Left forelimb (tissue), 1 donor: ENCODE measurements at places on chromosomes 2 and 18.

GRCh38 chr2:239363946-239364637 lies 36.7 kb downstream of the HDAC4 start:
- no peak for DNase-seq

- DNase-seq, result no peak
Measured at GRCh38 chr2:60735496-60736250, 20.4 kb upstream of the PAPOLG start.

DNA sequence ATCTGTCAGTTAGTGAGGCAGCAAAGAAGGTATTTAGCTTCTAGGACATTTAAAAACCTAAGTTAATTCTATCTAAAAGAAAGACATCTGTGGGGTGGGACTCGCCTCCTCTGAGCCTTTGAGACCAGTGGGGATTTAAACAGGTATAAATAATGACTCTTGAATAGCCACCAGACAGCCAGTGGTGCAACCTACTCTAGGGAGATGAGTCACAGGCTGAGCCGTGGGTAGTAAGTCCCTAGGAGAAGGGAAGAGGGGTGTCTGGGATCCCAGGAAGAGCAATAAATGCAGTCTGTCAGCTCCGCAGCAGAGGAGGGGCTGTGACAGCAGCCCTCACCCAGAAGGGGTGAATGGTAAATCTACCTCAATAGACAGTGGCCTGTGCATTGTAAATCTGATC lies 43.1 kb upstream of the GALNT3 start:
- DNase-seq, result no peak

DNA sequence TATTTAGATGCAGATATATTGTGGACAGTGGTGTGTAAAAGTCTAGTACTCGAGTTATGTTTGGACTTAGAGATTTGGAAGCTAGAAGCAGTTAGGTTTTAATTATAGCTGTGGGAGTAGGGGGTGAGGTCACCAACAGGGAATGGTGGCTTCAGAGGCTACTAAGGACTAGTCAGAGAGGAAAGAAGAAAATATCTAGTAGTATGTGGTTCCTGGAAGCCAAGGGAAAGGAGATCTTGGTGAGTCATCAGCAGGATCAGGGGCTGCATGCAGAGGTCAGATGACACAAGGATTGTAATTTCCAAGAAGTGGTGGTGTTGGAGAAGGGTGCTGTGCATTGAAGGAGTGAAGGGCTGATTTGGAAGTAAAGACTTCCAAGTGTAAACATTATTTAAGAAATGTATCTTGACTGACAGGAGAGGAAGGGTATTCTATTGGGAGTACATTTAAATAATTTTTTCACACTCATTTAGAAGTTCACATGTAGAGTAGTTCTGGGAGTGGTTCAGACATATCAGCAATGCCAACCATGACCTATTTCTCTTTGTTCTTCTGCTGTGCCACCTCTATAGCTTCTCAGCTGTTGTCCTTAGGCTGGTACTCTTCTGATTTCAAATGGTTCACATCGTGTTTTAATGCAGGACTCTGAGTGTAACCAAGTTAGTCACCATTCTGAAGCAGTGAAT lies 59.1 kb downstream of the ACSL3 start:
- DNase-seq, result no peak

- DNase-seq, result no peak
Measured at GRCh38 chr2:137023205-137023604, 257.9 kb downstream of the THSD7B start.

GRCh38 chr2:226514895-226515294 lies 284.7 kb downstream of the IRS1 start:
- no peak for DNase-seq

DNA sequence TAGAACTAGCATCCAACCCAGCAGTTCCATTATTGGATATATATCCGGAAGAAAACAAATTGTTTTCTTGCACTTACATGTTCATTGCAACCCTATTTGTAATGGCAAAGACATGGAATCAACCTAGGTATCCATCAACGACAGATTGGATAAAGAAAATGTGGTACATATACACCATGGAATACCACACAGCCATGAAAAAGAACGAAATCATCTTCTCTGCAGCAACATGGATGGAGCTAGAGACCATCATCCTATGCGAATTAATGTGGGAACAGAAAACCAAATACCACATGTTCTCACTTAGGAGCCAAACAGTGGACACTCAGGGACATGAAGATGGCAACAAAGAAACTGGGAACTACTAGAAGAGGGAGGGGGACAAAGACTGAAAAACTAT lies 352.7 kb downstream of the CDH2 start:
- DNase-seq, result no peak

- DNase-seq, result no peak
Measured at GRCh38 chr2:223114170-223114569, 62.2 kb downstream of the KCNE4 start.

- DNase-seq, result no peak
Measured at GRCh38 chr2:172588931-172589330, 33.0 kb downstream of the PDK1 start.

GRCh38 chr2:174836995-174837390 lies 72.7 kb upstream of the CHRNA1 start:
- no peak for DNase-seq

DNA sequence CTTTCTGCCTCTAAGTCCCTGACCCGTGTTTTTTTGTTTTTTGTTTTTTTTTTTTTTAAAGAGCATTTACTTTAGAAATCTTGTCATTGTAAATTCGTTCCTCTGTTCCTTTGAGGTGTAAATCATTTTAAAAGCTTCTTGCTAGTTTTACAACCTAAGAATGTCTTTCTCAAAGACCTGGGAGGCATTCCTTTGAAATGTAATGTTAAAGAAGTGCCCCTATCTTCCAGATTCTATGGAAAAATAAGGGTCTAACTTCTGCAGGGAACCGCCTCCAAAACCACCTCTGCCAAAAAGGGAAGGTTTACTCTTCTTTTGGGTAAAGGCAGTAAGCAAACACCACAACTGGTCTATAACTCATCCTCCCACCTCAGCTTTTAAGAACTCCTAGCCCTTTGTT lies 259.6 kb upstream of the ZNF804A start:
- DNase-seq, result no peak

DNA sequence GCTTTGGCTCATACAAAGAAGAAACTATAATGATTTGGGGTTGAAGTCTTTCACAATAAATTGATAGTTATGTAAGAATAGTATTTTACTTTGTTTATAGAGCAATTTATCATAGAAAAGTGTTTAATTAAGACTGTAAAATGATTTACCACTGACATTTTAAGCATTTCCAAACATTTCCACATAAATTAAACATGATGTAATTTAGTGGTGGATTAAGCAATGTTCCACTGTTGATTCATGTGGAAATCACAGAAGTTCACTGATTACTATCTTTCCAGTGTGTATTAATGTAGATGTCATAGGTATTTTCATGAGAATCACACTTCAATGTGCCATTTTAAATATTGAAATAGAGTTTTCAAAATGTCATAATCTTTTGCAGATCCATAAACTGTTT lies 40.1 kb upstream of the GRB14 start:
- no peak for DNase-seq

DNA sequence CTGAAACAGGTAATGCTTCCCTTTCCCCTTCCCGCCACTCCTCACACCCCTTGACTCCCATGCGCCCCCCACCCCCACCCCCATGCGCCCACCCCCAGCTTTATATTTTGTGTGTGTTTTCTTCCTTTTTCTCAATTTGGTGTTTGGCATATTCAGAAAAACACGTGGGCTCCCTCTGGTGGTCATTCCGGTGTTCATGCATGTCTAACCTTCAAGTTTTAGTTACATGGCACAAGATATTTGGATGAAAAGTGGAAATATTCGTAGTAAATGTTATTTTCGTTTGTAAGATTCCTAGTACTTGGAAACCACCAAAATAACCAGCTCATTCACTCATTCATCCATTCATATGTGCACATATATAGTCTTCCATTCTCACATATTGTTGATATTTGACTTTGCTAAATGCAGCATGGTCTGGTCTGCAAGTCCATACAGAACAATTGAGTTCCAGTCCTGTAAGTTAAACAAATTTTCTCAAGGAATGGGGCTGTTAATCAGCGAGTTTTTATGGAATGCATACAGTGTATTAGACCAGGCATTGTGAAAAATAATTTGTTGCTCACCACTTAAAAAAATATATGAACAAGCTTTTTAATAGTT lies 143.6 kb upstream of the MAP3K20 start:
- peak; percentile 75 for DNase-seq
